Activated T-helper 1 cell treated with Interleukin-2 at 50 U/mL for 16 hours (primary cell): ENCODE measurements at places on chromosomes 2 and 18.
A peak's percentile ranks its signal among the peaks of the same experiment; 100 is the strongest.

DNA sequence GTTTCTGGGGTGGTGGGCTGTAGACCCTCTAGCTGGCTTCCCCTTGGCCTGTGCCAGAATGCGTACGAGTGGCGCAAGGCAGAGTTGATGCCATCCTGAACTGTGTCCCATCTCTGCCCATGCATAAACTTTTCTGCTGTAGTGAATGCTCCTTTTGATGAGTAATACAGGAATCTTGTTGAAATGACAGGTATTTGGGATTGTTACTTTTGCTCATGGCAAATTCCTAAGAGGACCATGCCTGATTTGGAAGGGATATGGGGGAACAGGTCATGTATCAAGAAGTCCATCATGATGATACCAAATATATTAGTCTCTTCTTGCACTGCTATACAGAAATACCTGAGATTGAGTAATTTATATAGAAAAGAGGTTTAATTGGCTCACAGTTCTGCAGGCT lies 648.0 kb downstream of the SLC4A3 start:
- DNase-seq = no peak

DNA sequence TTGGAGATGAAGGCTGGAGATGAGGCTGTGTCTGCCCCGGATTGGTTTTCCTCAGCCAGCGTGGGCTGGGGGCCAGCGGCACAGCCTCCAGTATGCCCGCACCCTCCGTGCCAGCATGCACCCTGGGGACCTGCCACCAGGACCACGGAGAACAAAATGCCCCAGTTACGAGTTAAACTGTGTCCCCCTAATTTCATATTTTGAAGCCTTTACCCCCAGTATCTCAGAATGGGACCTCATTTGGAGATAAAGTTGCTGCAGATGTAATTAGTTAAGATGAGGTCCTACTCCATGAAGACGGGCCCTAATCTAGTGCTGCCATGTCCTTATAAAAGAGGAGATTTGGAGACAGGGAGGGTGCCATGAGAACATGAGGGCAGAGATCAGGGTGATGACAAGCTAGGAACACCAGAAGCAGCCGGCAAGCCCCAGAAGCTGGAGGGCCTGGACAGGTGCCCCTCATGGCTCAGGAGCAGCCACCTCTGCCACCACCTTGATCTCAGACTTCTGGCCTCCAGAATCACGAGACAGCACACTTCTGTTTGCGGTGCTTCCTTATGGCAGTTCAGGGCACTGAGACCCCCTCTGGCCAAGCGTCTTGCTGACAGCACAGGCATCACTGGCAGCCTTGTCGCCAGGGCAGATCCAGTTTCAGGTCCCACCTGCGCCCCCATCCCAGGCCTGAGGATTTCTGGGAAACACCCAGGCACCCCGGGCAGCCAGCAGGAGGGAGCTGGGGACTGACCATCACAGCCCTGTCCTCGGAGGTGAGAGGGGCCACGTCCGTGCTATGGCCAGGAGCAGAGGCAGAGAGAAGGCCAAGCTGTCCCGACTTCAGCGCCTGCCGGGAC lies 29.4 kb downstream of the KIF1A start:
- DNase-seq = no peak

DNA sequence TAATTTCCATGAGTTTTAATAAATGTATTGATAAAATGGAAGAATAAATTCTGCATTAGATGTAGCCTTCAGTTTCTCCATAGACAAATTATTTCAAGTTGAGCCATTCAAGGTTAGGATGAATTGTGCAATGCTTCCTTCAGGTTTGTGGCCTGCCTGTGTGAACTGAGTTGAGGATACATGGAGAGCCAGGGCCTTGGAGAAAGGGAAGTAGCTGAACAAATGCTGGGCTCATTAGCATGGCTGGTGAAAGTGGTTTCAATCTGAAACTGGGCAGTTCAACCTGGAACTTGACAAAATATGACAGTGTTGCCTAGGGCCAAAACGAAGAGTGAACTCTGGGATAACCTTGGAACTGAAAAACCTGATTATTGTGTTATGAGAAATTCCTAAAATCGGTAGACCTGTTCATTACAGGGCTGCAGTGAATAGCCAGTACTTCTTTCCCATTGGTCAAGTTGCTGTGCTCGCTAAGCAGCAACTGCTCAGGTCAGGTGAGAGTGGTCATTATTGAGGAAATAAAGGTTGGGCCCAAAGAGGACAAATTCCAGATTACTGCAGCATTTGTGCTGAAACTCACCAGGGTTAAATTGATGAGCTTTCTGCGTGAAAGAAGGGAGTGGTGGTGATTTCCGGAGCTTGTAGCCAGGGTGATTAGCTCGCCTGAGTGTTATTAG lies 12.7 kb downstream of the INPP1 start:
- no peak for DNase-seq

GRCh38 chr2:121665504-121665903 lies 16.2 kb upstream of the CLASP1 start:
- DNase-seq = no peak

GRCh38 chr2:36013064-36013463 lies 342.5 kb upstream of the CRIM1 start:
- DNase-seq = no peak

GRCh38 chr2:23379220-23379695 lies 5.7 kb upstream of the KLHL29 start:
- DNase-seq = no peak

DNA sequence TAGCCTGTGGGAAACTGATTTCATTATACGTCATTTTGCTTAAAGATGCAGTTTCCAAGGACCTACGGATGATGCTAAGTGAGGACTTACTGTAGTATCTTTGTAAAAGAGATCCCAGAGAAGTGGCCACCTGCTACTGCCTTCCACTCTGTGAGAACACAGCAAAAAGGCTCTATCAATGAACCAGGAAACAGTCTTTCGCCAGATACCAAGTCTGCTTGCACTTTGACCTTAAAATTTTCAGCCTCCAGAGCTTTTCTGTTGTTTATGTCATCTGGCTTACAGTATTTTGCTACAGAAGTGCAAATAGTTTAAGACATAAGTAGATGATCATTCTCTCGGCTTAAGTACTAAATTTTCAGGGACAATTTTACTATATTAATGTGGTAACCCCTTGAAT lies 847.9 kb upstream of the CHAC2 start:
- DNase-seq = no peak

DNA sequence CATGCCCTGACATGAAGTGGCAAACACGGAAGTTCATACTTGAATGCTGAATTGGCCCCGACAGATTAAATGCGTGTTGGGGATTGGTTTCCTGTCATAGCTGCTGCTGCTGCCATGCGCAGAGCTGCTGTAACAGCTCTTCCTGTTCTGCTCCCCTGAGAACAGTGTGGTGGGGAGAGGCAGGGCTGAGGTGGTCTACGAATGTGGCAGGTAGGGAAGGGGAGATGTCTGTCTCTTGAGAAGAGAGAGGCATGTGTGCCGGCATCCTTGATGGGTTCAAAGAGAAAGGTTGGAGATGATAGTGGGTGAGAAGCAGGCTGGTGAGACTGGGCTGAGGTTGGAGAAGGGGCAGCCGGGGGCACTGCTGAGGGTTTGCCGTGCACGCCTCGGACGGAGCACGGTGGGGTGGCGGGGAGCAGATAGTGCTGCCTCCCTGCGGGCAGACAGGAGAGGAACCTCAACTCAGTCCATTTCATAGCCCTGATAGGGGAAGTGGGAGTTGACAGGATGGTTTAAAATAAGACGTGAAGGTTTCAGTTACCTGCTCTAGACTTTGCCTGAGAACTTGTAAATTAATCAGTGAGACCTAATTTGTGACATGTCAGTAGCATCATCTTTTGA lies 46.1 kb downstream of the TMEM185B start:
- DNase-seq = peak; percentile 71

- no peak for DNase-seq
Observed at GRCh38 chr18:629269-630150, 27.9 kb upstream of the TYMS start.

GRCh38 chr2:19349911-19350677 lies 8.3 kb downstream of the OSR1 start:
- no peak for DNase-seq

GRCh38 chr2:24676493-24676892 lies 116.7 kb downstream of the PTRHD1 start:
- no peak for DNase-seq

GRCh38 chr18:33923980-33924379 lies 300.7 kb downstream of the NOL4 start:
- DNase-seq = no peak

- DNase-seq = no peak
Observed at GRCh38 chr2:17628349-17629261, 88.1 kb downstream of the VSNL1 start.

- DNase-seq = no peak
Observed at GRCh38 chr2:174554529-174555150, 43.0 kb downstream of the WIPF1 start.

- DNase-seq = no peak
Observed at GRCh38 chr2:151228847-151229512, 32.7 kb downstream of the RBM43 start.

DNA sequence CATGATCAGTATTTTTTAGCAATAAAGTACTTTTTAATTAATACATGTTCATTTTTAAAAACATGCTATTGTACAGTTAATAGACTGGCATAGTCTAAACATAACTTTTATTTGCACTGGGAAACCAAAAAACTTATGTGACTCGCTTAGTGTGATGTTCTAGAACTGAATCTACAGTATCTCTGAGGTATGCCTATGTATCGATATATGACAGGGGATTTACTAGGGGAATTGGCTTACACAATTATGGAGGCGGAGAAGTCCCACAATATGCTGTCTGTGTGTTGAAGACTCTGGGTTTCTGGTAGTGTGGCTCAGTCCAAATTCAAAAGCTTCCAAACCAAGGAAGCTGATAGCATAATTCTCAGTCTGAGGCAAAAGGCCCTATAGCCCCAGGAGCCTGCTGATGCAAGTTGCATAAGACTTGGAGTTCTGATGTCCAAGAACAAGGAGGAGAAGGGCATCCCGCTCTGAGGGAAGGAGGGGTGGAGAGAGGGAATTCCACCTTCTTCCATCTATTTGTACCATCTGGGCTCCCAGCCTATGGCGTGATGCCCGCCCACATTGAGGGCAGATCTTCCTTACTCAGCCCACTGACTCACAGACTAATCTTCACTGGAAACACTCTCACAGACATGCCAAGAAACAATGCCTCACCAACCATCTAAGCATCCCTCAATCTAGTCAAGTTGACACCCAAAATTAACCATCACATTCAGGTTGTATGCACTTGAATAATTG lies 27.5 kb downstream of the ZNF638 start:
- DNase-seq = no peak

DNA sequence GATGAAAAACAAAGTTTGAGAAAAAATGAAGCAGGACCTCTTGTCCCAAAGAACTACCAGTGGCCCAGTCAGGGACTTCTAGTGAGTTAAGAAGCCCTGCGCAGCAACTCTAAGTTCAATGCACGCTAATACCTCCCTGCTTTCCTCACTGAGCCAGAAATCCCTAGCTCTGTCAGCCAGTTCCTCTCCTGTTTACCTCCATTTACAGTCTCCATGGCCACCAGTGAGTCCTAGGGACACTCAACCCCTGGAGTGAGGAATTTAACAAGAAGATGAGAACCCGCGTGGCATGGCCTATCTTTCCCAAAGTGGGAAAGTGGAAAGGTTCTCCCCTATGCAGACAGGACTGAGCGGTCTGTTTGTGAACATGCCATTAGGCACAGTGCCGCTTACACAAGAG lies 31.0 kb downstream of the MRPL33 start:
- DNase-seq = no peak
